ENCODE measurements at places on chromosomes 12 and 14. TPM values are rescaled to one million over a fixed set of nuclear protein-coding genes. Genes with fewer than 3 reads are reported as not detected.

Gene HCAR1
- total RNA-seq: 0.08 TPM

Gene TAOK3
- total RNA-seq: 18.9 TPM

DNA sequence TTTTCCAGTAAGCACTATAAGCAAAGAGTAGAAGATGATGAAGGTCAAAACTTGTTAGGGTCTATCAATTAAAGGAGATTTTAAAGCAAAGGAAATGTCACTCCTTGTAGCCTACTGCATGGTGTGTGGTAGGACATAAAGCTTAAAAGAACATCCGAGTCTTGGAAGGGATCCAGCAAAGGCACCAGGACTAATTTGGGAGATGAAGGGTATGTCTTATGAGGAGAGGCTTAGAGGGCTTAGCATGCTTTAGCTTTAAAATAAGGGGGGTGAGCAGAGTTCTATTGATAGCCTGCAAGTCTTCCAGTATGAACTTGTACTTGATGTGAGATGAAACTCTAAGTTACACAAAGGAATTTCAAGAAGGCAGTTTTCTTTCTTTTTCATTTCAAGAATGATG is 11.8 kb upstream of the MYBPC1 start:
- DNase-seq: no peak

- DNase-seq: no peak
Measured at GRCh38 chr14:68246786-68247105, 427.2 kb downstream of the RAD51B start.

DNA sequence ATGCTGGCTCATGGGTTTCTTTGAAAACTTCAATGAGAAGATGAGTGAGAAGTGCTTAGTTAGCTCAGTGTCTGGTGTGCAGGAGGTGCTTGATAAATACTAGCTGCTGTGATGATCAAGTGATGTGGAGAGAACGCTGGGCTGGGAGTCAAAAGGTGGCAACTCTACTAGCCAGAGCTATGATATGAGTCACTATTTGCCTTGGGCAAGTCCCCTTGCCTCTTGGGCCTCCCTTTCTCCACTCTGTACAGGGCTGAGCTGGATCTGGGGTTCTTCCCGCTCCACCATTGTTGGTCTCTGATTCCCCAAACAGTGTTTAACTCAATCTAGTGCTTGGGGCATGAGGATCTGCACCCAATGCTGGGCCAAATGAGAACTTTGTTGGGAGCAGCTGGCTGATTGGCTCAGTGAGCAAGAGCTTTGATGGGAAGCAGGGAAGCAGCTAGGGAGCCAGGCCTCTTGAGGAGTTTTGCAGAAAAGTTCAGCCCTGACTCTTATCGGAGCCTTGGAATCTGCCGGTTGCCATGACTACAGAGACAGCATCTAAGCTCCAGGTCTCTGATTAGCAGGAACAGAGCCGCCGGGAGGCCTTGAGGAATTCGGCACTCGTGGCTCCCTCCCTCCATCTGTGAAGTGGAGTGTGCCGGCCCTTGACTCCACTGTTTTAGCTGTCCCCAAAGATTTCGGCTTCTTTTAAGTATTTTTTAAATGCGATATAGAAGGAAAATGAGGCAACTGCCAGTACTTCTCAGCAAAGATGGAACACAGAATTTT is 82.1 kb upstream of the HSPB8 start:
- no peak for DNase-seq

DNA sequence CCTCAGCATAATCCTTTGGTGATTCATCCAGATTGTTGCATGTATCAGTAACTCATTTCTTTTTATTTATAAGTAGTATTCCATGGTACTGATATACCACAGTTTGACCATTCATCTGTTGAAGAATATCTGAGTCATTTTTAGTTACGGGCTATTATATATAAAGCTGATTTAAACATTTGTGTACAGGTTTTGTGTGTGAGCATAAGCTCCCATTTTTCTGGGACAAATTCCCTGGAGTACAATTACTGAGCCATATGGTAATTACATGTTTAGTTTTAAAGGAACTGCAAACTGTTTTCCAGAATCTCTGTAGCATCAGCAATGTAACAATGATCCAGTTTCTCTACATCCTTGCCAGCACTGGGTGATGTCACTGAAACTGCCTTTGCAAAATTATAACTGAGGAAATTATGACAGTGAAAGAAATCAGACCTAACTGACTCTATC is 236.2 kb upstream of the KRR1 start:
- DNase-seq: no peak

Data from right cardiac atrium (tissue), 5 donors.